Stimulated activated CD8-positive, alpha-beta memory T cell treated with anti-CD3 and anti-CD28 coated beads, Interleukin-12 subunit alpha, Interleukin-12 subunit beta, amount 100 ng/mL, for 1 hour (primary cell): ENCODE measurements at places on chromosomes 13 and 19.

GRCh38 chr13:100273552-100273951 lies 184.7 kb downstream of the PCCA start:
- DNase-seq = no peak

- DNase-seq = no peak
Measured at GRCh38 chr19:30566681-30567420, 194.7 kb downstream of the ZNF536 start.

DNA sequence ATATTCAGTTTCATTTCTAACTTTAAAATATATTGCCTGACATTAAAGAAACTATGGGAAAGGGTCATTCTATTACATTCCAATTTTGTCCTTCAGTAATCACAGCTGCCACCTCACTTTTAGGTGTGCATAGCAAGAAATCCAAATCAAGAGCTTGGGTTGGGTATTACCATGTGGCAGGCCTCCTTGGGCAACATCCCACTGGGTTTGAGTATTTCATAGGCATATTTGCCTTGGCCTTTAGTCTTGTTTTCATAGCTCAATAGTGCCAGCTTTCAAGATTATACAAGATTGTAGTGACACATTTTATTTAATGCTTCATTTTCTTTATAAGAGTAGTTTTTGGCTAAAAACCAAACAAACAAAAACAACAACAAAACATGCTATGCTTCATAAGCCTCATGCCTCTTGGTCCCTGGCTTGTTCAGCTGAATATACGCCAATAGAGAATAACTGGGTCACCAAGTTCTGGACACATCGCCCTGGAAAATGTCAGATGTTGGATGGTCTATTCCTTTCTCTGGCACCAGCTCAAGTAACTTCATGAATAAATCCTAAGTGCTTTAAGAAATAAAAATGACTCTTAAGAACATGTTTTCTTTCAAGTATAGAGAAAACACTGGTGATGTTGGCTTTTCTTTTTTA lies 167.4 kb upstream of the STARD13 start:
- no peak for DNase-seq

DNA sequence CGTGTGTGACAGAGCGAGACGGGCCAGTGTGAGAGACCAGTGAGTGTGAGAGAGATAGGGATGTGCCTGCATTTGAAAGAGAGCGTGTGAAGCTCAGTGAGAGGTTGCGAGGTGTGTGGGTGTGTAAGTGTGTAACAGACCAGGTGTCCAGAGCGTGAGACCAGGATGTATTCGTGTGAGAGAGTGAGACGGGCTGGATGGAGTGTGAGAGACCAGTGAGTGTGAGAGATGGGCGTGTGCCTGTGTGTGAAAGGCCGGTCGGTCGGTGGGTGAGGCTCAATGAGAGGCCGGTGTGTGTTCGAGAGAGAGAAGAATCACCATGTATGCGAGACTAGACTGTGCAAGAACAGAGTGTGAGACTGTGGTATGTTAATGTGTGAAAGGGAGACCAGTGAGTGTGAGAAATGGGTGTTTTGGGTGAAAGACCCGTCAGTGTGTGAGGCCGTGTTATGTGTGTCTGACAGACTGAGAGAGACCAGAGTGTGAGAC lies 679 bp downstream of the ZNF471 start:
- DNase-seq = no peak
